ENCODE measurements at places on chromosomes 6 and 20. TPM values are rescaled to one million over a fixed set of nuclear protein-coding genes. Genes with fewer than 3 reads are reported as not detected.
A peak's percentile ranks its signal among the peaks of the same experiment; 100 is the strongest.

The MCCD1 gene
- total RNA-seq: not detected

The OPN5 gene
- total RNA-seq: not detected

The AVP gene
- not detected for total RNA-seq

The ASIP gene
- not detected for total RNA-seq

The CARMIL1 gene
- total RNA-seq: 4.0 TPM

- no peak overlapping the region for H3K4me3 ChIP-seq
- H3K36me3 ChIP-seq: no peaks in the 10 kb centered on the region
- no peak for DNase-seq
- H3K27ac ChIP-seq: no peak overlapping the region
- no peaks in the 10 kb centered on the region for H3K4me1 ChIP-seq
Measured at GRCh38 chr6:118617417-118617816, 34.0 kb downstream of the CEP85L start.

GRCh38 chr6:10014557-10014956 lies 400.3 kb downstream of the TFAP2A start:
- H3K36me3 ChIP-seq: no peaks in the 10 kb centered on the region
- DNase-seq: no peak
- no peak overlapping the region for H3K27ac ChIP-seq
- no peak overlapping the region for H3K4me3 ChIP-seq

DNA sequence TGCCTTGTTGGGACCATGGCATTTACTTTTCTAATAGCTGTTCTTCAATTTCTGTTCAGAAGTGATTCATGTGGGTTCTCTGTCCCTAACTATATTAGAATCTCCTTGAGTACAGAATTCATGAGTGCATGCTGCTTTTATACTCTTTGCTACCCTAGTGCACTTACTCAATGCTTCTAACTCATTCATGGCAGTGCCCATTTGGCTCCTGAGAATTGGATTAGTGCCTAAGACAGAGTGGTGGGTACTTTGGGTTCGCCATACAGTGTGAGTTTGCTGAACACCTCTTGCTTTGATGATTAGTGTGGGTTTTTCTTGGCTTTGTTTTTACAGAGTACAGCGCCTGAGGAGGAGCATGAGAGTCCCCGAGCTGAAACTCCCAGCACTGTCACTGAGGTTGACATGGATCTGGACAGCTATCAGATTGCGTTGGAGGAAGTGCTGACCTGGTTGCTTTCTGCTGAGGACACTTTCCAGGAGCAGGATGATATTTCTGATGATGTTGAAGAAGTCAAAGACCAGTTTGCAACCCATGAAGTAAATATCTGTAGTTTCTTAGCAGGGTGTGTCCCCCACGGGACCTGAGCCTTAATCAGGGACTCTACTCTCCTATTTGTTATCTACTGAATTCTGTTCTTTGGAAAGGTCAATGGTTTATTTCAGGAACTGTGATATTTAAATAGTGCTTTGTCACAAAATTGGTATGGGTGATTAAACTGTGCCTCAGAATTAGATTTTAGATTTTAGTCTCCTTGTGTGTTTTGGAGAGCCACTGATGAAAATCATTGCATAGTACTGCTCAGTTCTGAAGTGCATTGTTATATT lies 150.7 kb downstream of the UTRN start:
- 0 out of 2 replicates have a peak, but pooled peaks cover 3% of the 10 kb centered on the region for H3K4me1 ChIP-seq
- H3K27me3 ChIP-seq: no peaks in the 10 kb centered on the region
- peaks cover 10% of the 10 kb centered on the region for H3K36me3 ChIP-seq
- H3K27ac ChIP-seq: no peak overlapping the region
- no peak overlapping the region for H3K4me3 ChIP-seq
- DNase-seq: no peak

- H3K4me1 ChIP-seq: peaks cover 6% of the 10 kb centered on the region
- no peak overlapping the region for H3K4me3 ChIP-seq
- H3K36me3 ChIP-seq: no peaks in the 10 kb centered on the region
- H3K27me3 ChIP-seq: no peaks in the 10 kb centered on the region
- no peak overlapping the region for H3K27ac ChIP-seq
Measured at GRCh38 chr6:44338228-44339122, 4.0 kb upstream of the SPATS1 start.

GRCh38 chr6:76593668-76594067 lies 521.2 kb upstream of the IMPG1 start:
- H3K4me3 ChIP-seq: no peak overlapping the region
- H3K4me1 ChIP-seq: no peaks in the 10 kb centered on the region
- H3K27ac ChIP-seq: no peak overlapping the region
- no peak for DNase-seq
- no peaks in the 10 kb centered on the region for H3K27me3 ChIP-seq

GRCh38 chr20:40961176-40961575 lies 67.4 kb upstream of the TOP1 start:
- DNase-seq: no peak
- no peaks in the 10 kb centered on the region for H3K27me3 ChIP-seq
- H3K4me3 ChIP-seq: no peak overlapping the region
- no peak overlapping the region for H3K27ac ChIP-seq
- H3K36me3 ChIP-seq: no peaks in the 10 kb centered on the region

DNA sequence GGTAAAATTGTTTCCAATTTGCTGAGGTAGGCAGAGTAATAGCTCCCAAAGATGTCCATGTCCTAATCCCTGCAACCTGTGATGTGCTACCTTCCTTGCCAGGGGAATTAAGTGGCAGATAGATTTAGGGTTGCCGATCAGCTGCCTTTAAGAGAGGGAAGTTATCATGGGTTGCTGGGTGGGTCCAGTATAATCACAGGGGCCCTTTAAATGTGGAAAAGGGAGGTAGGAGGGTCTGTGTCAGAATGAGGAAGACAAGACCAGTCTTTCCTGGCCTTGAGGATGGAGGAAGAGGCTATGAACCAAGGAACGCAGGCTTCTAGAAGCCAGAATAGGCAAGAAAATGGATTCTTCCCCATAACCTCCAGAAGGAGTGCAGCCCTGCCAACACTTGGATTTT lies 50.7 kb downstream of the CTCFL start:
- no peaks in the 10 kb centered on the region for H3K27me3 ChIP-seq
- H3K4me3 ChIP-seq: no peak overlapping the region
- H3K27ac ChIP-seq: no peak overlapping the region
- no peaks in the 10 kb centered on the region for H3K36me3 ChIP-seq

GRCh38 chr20:48131581-48131980 lies 346.3 kb upstream of the SULF2 start:
- H3K4me3 ChIP-seq: no peak overlapping the region
- no peaks in the 10 kb centered on the region for H3K4me1 ChIP-seq
- peaks cover 18% of the 10 kb centered on the region for H3K27me3 ChIP-seq
- DNase-seq: no peak
- H3K27ac ChIP-seq: no peak overlapping the region
- no peaks in the 10 kb centered on the region for H3K36me3 ChIP-seq

GRCh38 chr20:22684072-22684762 lies 99.8 kb upstream of the FOXA2 start:
- no peaks in the 10 kb centered on the region for H3K36me3 ChIP-seq
- peak; percentile 56 for DNase-seq
- no peak overlapping the region for H3K4me3 ChIP-seq
- no peak overlapping the region for H3K27ac ChIP-seq

DNA sequence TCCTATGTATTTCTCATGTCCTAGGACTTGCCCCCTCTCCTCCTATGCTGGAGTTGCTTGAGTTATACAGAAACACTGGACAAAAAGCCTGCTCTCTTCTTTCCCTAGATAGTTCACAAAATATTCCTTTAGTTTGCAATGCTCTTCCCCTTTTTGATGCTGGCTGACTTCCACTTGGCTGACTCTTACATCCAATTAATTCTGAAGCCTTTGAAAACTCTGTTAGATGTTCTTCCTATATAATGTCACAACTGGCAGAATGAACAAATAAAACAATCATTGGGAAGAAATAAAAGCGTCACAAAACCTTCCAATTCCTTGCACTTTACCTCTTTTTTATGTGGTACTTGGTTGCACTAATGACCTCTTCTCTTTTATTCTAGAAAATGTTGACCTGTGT lies 253.8 kb upstream of the CITED2 start:
- no peaks in the 10 kb centered on the region for H3K4me1 ChIP-seq
- no peaks in the 10 kb centered on the region for H3K36me3 ChIP-seq
- DNase-seq: no peak
- no peak overlapping the region for H3K4me3 ChIP-seq

GRCh38 chr6:65091561-65091960 lies 615.5 kb downstream of the EYS start:
- H3K27me3 ChIP-seq: no peaks in the 10 kb centered on the region
- no peak for DNase-seq
- H3K27ac ChIP-seq: no peak overlapping the region
- H3K36me3 ChIP-seq: no peaks in the 10 kb centered on the region
- no peak overlapping the region for H3K4me3 ChIP-seq

- peaks cover 26% of the 10 kb centered on the region for H3K4me1 ChIP-seq
- peaks cover 7% of the 10 kb centered on the region for H3K36me3 ChIP-seq
- peak within 1 kb of the TSS; percentile 96 for H3K27ac ChIP-seq
- peak; percentile 55 for DNase-seq
Measured at GRCh38 chr6:24774696-24775519, at the start of gene GMNN. TSS of gene GMNN (plus strand) at chr6:24774937. CDS start at chr6:24777247, 2,310 bp downstream.
